ENCODE measurements at places on chromosomes 4 and X.

- DNase-seq, result no peak
Observed at GRCh38 chrX:18252644-18253359, 32.1 kb upstream of the BEND2 start.

GRCh38 chr4:110624904-110625494, 2.1 kb upstream of the PITX2 start:
- DNase-seq, result no peak

GRCh38 chr4:110250023-110250387, 51.6 kb upstream of the ELOVL6 start:
- DNase-seq, result no peak

GRCh38 chrX:120224388-120224787, 26.2 kb upstream of the ZBTB33 start:
- no peak for DNase-seq

DNA sequence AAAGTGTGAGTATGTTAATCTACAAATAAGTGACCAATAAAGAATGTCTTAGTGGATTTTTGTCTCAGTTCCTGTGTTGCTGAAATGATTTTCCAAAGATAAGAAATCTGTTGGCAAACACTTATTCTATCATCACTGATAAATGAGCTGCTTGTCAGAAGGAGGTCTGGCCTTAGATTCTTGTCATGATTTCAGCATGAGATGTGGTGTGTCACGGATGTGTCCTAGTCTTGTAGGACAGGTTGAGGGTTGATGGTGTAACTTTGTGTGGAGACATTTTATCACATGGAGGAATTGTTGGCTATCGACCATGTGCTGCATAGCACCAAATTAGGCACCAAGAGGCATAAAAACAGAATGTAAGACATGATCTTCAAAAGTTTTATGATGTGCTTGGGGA, 31.8 kb upstream of the LIMCH1 start:
- DNase-seq, result no peak

DNA sequence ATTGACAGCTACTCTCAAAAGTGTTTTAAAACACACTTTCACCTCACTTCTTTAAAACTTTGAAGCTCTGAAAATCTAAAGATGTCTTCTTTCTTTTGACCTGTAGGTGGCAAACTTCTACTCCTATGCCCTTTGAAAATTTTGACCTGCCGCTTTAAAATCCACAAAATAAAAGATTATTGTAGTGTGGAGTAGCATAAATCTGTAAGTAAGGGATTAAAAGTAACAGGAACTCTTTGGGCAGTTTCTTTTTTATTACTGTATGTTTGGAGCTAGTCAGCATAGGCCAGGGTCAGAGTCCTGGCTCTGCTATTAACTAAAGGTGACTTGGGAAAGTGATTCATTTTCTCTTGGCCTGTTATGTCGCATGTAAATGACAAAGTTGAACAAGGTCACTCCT, 25.5 kb downstream of the BBS12 start:
- no peak for DNase-seq

- no peak for DNase-seq
Observed at GRCh38 chr4:24007860-24008261, 118.0 kb upstream of the PPARGC1A start.

GRCh38 chr4:89298788-89299152, 8.8 kb downstream of the GPRIN3 start:
- no peak for DNase-seq

GRCh38 chr4:144104509-144105130, 35.9 kb downstream of the GYPA start:
- no peak for DNase-seq

DNA sequence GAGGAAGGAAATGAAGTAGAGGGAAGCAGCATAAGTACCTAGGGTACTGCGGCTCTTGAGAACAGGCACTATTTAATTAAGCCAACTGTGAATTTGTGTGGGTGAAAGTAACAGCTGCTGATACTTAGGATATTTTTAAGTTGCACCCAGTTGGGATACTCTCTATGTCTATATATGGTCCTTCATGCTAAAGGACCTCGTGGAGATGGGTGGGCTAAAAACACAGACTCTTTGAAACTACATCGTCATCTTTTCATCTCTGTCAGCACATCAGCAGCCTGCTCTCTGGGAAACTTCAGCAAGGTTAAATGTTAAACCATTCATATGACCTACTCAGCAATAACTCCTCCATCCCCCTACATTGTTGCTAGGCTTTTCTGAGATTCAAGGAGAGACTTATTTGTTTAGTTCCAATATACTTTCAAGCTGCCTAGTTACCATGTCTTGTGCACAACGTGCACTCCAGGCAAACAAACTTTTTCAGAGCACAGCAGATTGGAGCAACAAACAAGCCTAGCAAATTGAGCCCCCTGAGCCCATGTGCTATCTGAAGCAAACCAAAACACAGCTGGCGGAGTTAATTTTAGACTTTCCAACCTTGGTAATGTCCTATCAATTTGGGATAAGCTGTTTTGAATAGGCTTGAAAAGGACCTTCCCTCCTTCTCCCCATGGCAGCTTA, 6.2 kb upstream of the MOB1B start:
- no peak for DNase-seq

- DNase-seq, result no peak
Observed at GRCh38 chrX:4936315-4936714, 1222.9 kb upstream of the PRKX start.

DNA sequence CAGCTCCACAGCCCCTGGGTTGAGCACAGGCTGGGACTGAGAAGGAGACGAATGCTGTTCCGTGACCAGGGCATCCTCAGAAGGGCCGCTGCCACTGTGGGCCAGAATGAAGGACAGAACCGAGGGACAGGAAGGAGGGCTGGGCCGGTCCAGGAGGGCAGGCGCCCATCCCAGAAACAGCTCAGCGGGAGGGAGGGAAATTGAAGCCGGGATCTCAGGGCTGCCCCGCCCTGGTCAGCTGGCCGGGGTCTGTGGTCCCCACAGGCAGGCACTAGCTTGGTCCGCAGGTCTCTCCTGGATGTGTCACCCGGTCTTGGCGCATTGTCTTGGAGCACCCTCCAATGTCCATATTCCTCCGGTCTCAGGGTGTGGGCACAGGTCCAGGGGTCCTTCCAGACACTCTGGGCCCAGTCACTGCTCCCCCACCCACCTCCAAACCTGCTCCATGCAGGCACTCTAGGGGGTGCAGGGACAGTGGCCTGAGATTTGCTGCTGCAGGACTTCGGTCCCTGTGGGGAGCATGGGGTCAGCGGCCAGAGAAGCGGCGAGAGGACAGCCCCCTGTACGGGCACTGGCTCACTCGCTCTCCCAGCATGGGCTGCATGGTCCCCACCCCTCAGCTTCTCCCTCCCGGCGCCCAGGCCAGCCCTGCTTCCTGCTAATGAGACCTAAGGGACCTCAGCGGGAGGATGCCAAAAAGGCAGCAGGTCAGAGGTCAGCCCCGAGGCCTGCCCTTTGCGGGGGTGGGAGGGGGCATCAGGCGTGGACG, 23.9 kb upstream of the MXD4 start:
- peak; percentile 46 for DNase-seq

DNA sequence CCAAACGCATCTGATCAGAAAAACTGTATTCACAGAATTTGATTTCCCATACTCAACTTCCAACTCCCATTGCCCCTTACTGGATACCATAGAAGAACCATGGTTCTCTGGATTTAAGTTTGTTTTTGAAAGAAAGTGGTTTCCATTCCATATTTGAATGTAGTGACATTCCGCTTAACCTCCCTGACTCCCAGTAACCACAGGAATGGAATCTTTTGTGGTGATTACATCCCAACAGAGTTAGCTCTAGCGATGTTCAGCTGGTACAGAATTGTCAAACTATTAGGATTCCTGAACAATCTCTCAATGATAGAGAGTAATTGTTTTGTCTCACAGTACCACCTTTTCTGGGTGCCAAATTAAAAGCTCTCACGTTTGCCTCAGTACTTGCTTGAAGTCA, 1.7 kb downstream of the NUDT10 start:
- DNase-seq, result no peak

- no peak for DNase-seq
Observed at GRCh38 chrX:131923614-131924250, 99.4 kb upstream of the STK26 start.

DNA sequence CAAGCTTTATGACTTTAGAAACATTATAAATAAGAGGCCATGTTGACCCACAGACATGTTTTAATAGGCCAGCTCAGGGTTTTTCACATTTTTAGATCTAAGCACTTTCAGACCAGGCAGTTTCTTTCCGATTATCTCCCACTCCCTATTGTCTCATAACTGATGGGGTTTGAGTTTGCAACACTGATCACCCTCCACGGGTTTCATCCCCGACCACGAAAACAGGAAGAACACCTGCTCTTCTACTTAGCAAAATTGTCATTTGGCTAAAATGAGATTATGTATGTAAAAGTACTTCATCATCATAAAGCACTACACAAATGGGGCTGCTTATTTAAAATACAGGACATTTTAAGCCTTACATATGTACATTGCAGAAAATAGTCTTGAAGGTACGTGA, 407.9 kb downstream of the HNRNPD start:
- DNase-seq, result no peak
